Bronchial epithelial cell (primary cell): ENCODE measurements at places on chromosomes 6 and 20. TPM values are rescaled to one million over a fixed set of nuclear protein-coding genes. Genes with fewer than 3 reads are reported as not detected.

- DNase-seq, result no peak
Measured at GRCh38 chr6:166667796-166668610, 41.0 kb upstream of the RPS6KA2 start.

- DNase-seq, result peak; percentile 89
Measured at GRCh38 chr6:4637691-4638433, 138.3 kb upstream of the CDYL start.

DNA sequence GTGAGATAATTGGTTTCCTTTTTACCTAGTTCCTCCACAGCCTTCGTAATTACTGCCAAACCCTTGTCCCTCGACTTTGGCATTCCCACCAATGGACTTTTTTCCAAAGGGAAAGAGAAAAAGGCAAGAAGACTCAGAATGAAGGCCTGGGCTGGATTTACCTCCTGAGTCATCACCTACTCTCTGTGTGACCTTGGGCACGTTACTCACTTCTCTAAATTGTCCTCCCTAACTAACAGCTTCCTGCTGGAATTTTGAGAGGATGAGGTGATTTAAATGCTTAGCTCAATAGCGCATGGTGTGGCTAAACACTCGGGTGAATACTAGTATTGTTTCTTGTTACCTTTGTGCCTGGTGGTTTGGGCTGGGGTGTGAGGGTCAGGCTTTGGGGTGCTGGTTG, 146.6 kb downstream of the DHX35 start:
- peak; percentile 40 for DNase-seq

DNA sequence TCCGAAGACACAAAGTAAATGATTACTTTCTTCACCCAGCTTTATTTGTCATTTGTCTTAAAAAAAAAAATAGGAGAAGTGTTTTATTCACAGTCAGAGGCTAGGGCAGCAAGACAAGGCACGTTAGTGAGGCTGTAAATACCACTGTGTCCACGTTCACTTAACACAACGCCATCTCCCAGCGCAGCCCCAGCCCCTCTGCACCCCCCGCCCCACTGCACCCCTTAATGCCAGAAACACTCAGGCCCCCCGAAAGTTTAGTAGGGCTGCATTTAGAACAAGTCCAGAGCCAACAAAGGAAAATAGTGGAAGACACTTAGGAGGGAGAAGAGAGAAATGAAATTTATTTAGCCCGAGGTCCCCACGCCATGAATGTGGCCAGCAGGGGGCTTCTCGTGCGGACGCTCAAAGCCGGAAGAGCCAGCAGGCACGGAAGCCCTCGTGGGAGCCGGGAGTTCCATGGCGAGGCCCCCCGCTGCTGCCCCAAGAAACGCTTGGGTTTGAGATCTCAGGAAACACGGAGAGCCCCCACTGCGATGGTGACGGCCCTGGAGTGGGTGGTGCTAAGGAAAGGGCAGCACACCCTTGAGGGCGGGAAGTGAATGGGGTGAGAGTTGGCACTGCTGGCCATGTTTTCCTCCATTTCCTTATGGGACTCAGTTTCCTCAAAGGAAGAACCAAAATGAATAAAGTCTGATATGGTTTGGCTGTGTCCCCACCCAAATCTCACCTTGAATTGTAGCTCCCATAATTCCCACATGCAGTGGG, 50.2 kb downstream of the IYD start:
- DNase-seq, result peak; percentile 38

DNA sequence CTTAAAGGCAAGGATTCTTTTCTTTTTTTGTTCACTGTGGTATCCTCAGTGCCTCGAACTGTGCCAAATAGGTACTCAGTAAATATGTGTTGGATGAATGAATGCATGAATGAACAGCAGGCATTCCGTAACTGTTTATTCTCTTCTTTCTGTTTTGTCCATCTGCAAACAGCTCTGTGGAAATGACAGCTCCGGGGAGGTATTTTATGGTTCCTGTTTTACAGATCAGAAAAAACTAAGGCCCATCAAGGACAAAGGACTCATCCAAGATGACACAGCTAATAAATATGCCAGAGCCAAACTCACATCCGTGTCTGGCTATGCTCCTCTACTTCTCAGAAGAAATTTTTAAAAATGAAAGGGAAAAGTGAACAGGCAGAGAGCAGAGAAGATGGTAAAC, 21.0 kb downstream of the JPH2 start:
- DNase-seq, result no peak

The SLA2 gene
- total RNA-seq, result not detected in 2 replicates

The GSTA2 gene
- not detected in 2 replicates for total RNA-seq

The EFCAB8 gene
- total RNA-seq, result under 0.01 and 0.38 TPM in 2 replicates

The LY6G6D gene
- total RNA-seq, result not detected in 2 replicates
